ENCODE measurements at places on chromosomes 11 and 22.

- no peak for DNase-seq
Measured at GRCh38 chr11:92225568-92226330, 1.1 kb downstream of the FAT3 start.

- DNase-seq = no peak
Measured at GRCh38 chr11:130133716-130134115, 25.9 kb upstream of the ST14 start.

GRCh38 chr11:11806586-11806985 is 35.2 kb upstream of the USP47 start:
- no peak for DNase-seq

DNA sequence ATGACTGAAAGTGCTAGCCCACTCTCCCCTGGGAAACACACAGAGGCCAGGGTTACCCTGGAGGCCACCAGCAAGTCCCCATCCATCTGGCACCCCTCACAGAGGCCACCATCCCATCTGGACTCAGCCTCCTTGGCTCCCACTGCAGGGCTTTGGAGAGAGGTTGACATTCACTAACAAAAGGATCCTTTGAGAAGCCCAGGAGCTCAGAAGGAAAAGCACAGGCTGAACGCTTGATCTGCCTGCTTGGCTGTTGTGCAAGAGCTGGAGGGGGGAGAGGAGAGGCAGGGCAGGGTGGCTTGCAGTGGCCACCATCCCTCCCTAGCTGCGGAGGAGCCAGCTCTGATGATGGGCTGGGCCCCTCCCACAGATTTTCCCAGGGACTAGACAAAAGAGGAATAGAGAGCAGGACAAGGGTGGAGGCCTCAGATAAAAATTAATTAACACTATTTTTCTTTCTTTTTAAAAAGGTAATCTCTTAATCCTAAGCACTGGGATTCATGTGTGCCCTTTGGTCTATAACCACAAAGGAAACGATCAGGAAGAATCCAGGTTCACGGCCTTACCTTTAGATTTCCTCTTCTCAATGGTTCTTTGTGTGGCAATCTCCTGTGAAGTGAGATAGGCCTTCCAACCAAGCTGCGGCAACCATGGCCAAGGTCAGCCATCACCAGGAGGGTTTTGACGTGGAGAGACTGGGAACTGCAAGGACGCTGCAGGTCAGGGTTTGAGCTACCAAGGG is 154.7 kb downstream of the BARX2 start:
- no peak for DNase-seq

- no peak for DNase-seq
Measured at GRCh38 chr22:50115693-50116092, 25.9 kb downstream of the MOV10L1 start.

DNA sequence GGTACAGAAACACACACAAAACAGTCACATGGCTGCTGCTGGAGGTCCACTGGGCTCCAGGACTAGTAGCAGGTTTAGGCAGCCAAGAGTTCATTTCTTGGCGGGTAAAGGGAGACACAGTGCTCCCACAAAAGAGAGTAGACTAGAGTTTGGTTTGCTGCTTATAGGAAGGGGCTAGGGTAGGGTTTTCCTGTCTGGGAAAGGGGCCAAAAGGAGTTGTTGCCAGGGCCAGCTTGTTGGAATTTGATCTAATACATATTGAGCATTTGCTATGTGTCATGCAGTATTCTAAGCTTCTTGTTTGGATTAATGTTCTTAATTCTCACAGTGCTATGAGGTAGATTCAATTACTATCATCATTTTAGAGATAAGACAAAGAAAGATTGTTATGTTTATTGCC is 195.1 kb upstream of the PLET1 start:
- no peak for DNase-seq

- DNase-seq = peak; percentile 97
Measured at GRCh38 chr11:119573858-119574257, 150.9 kb upstream of the THY1 start.

DNA sequence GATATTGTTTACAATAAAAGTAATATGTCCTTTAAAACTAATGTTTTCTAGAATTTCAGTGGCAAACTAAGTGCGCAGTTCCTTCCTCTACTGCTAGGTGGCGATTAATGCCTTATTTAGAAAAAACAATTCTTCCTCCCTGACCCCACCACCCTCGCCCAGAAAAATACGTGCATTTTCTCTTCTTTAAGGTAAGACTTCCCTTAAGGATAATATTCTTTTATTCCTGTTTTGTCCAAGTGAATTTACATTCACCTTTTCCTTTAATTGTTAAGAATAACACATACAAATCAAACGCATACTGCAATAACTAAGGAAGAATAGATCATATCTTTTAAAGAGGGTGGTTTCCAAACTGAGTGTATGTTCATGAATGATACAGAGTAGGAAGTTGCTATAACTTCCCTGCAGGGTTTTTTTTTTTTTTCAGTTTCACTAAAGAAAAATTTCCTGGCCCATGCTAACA is 17.0 kb upstream of the PSMA1 start:
- peak; percentile 72 for DNase-seq

DNA sequence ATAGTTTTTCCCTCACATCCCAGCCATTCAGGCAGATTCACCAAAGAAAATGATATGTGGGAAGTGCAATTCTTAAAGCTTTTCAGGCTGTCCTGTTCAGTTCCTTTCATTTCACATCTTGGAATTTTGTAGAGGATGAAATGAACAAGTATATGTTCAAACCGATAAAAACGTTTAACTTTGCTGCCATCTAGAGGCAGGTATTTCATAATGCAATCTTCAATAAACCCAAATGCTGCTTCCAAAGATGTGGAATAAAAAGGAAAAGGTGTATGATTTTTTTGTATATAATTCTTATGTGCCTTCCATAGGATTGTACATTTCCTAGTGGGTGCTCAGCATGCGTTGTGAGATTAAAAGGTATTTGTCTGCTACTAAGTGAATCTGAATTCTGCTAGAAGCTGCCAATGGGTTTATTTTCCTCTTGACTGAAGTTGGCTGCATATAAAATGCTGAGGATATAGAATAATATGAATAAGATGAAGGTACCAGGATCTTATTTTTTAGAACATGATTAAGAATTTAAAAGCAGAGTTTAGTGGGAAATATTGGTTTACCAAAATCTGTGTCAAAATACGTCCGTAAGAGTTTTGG is 199.3 kb downstream of the PGR start:
- DNase-seq = peak; percentile 2

GRCh38 chr11:120272303-120272702 is 32.4 kb downstream of the POU2F3 start:
- DNase-seq = no peak
